ENCODE measurements at places on chromosomes 4 and X.

- DNase-seq = no peak
Observed at GRCh38 chr4:47590325-47590724, 105.2 kb downstream of the ATP10D start.

- no peak for DNase-seq
Observed at GRCh38 chr4:47326025-47326424, 137.5 kb downstream of the COMMD8 start.

- DNase-seq = no peak
Observed at GRCh38 chr4:165299399-165300060, 27.9 kb upstream of the MSMO1 start.

DNA sequence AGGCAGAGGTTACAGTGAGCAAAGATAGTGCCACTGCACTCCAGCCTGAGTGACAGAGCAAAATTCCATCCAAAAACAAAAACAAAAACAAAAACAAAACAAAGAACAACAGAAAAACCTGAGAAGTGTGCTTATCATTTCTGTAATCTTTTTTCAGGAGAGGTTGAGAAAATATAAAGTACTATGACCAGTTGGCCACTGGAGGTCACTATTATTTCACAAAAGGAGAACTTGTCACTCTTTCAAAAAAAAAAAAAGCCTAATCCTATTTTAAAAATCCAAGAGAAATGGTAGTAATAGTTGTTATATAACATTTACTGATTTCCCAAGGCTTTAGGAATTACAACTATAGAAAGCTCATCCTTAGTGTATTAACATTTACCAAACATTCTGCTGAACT lies 24.9 kb upstream of the RNF150 start:
- DNase-seq = no peak

DNA sequence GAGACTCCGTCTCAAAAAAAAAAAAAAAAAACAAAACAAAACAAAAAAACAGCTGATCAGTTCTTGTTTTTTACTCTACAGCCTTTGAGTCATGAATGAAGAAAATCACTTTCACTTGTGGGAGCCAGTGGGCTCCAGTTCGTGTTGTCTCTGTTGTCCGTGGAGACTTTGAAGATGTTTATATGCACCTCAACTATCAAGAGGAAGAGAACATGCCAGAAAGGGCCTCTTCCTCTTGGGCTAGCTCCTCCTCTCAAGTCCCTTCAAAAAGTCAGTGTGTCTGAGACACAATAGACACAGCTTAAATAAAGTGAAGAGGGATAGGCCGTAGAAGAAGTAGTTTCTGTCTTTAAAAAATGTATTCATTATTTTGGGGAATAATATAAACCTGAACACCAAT lies 182.7 kb downstream of the KDR start:
- no peak for DNase-seq

GRCh38 chr4:182023469-182023868 lies 219.7 kb upstream of the TENM3 start:
- DNase-seq = no peak

DNA sequence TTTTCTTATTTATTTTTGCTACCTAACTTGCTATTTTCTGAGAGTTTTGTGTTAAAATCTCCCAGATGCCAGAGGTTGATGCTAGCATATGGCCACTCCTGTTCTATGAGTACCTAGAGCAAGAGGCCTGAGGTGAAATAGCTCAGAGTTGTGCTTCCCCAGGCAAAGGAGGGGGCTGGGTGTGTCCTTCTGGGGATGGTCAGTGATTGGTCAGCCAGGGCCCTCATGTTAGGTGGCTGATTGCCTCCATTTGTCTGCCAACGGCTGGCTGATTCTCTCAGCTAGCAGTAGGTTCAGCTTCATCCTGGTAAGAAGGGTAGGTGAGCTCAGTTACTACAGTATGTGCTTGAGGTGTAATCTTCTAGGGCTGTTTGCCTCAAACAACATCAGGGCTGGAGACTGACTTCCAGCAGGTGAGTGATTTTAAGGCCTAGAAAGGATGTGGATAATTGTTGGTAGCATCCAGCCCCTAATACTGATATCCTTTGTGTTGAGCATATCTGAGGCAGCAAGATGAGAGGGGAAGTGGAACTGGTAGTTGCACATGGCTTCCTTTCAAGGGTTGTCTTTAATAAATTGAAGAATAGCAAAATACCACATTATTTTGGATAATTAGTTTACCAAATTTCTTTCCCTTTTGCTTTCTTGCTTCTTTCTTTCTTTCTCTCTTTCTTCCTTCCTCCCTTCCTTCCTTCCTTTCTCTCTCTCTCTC lies 62.5 kb upstream of the RHOH start:
- no peak for DNase-seq

GRCh38 chr4:81758574-81759264 lies 287.0 kb upstream of the RASGEF1B start:
- DNase-seq = no peak

- no peak for DNase-seq
Observed at GRCh38 chr4:212438-213188, 88.3 kb downstream of the ZNF718 start.

GRCh38 chr4:23163647-23164436 lies 471.1 kb downstream of the GBA3 start:
- no peak for DNase-seq

Data from activated naive CD8-positive, alpha-beta T cell treated with anti-CD3 and anti-CD28 coated beads, Interleukin-2, amount 10 ng/mL, durations not matched to agents 7 days and 5 days (primary cell).